ENCODE measurements at places on chromosomes 5 and 9. TPM values are rescaled to one million over a fixed set of nuclear protein-coding genes. Genes with fewer than 3 reads are reported as not detected.

GRCh38 chr5:42555010-42555409, 131.8 kb downstream of the GHR start:
- no peak for DNase-seq

The FCHO2 gene
- 55.5 TPM for total RNA-seq

- DNase-seq = no peak
Observed at GRCh38 chr9:108325406-108325805, 530.4 kb downstream of the ACTL7B start.

DNA sequence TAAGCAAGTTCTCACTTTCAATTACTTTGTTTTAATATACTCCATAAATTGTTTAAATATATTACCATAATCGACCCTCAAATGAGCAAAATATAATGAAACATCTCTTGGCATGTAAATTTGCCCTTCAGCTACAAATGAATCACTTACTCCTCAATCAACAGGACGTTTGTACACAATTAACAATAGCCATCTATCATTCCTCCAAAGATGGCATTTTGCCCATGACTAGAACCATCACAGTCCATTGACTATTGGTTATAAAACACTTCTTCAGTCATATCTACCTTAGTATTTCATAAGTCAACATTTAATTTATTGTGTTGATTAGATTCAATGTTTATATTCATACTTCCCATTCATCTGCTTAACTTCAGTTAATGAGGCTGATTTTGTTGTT, 127.2 kb downstream of the CTNND2 start:
- no peak for DNase-seq

The CDKN2B gene
- 1.8 TPM for total RNA-seq

The IL4 gene
- total RNA-seq = not detected

GRCh38 chr5:94690778-94691177, 72.3 kb downstream of the SLF1 start:
- DNase-seq = no peak

The RPP25L gene
- total RNA-seq = 13.2 TPM

GRCh38 chr9:38042626-38043357, 26.2 kb downstream of the SHB start:
- no peak for DNase-seq
